ENCODE measurements at places on chromosomes 6 and 20.
A peak's percentile ranks its signal among the peaks of the same experiment; 100 is the strongest.

DNA sequence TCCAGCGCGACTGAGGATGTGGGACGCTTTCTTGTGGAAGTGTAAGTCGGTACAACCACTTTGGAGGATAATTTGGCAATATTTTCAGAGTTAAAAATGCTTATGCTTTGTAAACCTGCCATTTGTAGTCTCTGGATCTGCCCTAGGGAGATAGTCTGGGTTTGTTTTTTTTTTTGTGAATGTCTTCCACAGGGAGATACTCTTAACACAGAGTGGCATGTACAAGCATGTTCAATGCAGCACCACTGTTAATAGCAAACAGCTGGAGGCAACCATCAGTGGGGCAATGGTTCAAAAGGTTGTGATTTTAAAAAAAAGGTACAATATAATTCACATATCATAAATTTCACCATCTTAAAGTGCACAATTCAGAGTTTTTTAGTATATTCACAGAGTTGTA, 22.4 kb downstream of the SLC9A8 start:
- no peak for DNase-seq

GRCh38 chr20:33862709-33863403, 51.7 kb downstream of the CHMP4B start:
- peak; percentile 19 for DNase-seq

GRCh38 chr6:105014954-105015353, 58.0 kb downstream of the LIN28B start:
- DNase-seq, result no peak

GRCh38 chr6:30727920-30728553, 7.9 kb downstream of the TUBB start:
- peak; percentile 28 for DNase-seq

- no peak for DNase-seq
Observed at GRCh38 chr20:44135012-44135412, 52.0 kb downstream of the JPH2 start.

DNA sequence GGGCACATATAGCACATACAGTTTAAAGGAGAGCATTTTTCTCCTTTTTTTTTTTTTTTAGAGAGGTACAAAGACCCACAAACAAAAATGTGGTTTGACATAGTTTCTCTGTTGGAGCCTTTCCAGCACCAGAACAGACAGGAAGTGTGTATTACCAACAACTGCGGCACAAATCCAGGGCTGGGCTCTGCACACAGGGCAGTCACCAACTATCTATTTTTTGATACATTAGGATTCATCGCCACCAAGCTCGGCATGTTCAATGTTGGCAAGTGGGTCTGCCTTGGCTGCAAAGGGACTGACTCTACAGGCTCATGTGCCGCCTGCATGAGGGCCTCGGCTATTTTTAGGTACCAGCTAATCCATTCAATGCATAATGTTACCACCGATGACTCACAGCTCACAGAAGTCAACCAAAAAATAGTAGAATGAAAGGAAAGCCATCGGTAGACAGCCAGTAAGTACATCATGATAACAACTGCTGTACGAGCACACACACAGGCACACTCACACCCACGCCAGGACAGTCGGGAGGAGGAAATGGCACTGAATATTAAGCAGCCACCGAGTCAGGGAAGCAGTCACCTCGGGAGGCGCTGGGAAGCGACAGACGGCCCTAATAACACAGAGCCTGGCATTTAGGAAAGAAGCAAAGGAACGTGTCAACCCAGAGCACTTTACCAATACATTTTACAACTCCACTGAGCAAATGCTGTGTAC, 81.6 kb downstream of the GMPR start:
- peak; percentile 81 for DNase-seq

DNA sequence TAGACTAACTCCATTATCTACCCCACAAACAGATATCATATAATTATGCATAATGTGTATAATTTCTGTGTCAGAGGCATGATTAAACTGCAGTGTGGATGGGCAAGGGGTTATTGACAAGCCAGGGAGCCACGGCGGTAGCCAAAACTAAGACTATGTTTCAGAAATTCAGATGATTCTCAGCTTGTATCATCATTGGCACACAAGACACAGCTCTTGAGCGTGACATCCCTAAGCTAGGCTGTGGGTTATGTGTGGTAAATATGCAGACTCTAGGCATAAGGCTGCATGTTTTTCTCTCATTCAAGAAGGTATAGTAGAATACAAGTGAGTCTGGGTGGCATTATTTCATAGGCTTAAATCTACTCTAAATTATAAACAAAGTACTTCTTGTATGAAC, 154.3 kb downstream of the KLHL32 start:
- no peak for DNase-seq

- no peak for DNase-seq
Observed at GRCh38 chr20:62452475-62453095, 23.2 kb downstream of the GATA5 start.

DNA sequence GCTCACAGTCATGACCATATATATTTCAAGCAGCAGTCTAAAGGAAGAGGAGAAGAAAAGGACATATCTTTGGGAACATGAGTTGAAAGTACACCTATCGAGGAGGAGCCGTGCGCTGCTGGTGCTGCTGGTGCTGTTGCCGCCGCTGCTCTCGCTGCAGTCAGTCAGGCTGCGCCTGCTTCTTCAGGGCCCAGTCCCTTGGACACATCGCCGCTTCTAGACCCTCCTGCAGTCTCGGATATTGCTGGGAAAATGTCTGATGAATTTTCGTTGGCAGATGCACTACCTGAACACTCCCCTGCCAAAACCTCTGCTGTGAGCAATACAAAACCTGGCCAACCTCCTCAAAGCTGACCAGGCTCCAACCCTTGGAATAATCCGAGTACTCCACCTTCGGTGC, 8.2 kb upstream of the ASCC3 start:
- no peak for DNase-seq

DNA sequence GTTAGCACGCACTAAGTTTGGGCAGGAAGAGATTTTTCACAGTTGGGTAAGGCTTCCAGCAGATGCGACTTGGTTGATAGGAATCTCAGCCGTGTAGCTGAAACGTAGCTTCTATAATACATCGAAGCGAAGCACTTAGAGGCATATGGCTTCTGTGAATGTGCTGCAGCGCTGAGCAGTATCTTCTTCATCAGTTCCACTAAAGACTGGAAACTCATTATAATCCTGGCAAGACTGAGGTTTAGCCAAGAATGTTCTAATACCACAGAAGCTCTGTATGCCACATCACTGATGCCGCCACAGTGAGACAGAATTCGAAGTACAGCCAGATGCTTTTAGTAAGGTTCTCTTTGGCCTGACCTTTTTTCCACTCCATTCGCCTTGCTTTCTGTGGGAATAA, 680.2 kb upstream of the AGPAT4 start:
- no peak for DNase-seq

- no peak for DNase-seq
Observed at GRCh38 chr6:2396846-2397630, 151.6 kb upstream of the GMDS start.

GRCh38 chr6:56949925-56950495, 4.9 kb upstream of the BEND6 start:
- DNase-seq, result no peak

- peak; percentile 51 for DNase-seq
Observed at GRCh38 chr6:138691595-138692057, 81.9 kb upstream of the CCDC28A start.

DNA sequence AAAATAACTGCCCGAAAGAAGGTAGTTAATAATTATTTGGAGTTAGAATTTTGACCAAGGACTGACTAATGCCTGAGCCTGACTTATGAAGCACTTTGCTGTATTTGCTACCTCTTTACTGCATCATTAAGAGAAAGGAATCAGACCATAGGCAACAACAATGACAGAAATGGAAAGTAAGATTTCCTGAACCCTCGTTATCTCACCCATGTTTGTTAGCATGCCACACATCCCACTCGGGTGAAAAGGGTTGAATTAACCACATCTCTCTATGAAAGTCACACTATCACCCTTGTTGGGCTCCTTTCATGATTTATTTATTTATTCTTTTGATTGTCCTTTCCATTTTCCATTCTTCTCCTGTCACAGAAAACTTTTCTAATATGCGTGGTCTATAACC, 59.6 kb downstream of the OLIG3 start:
- DNase-seq, result no peak

DNA sequence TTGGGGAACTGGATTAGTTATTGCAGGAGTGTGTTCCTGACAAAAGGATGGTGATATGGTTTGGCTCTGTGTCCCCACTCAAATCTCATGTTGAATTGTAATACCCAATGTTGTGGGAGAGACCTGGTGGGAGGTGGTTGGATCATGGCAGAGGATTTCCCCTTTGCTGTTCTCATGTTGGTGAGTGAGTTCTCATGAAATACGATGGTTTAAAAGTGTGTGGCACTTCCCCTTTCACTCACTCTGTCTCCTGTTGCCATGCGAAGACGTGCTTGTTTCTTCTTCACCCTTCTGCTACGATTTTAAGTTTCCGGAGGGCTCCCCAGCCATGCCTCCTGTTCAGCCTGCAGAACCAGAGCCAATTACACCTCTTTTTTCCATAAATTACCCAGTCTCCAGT, 16.2 kb upstream of the TREM1 start:
- no peak for DNase-seq

GRCh38 chr6:159169557-159170332, 545 bp downstream of the FNDC1 start:
- no peak for DNase-seq

DNA sequence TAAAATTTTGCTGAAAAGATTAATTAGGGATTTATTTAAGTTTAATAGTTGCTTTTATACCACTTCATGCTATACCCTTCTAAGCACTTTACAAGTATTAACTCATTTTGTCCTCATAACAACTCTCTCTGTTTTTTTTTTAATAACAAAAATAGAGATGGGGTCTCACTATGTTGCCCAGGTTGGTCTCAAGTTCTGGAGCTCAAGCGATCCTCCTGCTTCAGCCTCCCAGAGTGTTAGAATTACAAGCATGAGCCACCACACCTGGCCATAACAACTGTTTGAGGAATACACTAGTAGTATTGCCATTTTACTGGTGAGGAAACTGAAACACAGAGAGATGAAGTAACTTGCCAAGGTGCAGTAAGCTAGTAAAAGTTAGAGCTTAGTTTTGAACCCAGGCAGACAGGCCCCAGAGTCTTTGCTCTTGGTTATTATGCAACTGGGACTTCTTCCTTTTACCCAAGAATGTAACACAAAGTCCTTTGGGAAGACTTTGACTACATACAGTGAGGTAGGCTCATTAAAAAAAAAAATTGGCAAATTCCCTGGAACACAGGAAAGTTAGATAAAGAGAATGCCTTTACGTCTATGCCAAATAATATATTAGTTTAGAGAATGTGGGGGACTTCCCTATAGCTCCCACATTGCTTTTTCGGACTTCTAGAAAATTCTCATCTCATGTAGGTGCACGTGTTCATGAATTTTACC, 11.4 kb downstream of the ANKS1A start:
- DNase-seq, result no peak

DNA sequence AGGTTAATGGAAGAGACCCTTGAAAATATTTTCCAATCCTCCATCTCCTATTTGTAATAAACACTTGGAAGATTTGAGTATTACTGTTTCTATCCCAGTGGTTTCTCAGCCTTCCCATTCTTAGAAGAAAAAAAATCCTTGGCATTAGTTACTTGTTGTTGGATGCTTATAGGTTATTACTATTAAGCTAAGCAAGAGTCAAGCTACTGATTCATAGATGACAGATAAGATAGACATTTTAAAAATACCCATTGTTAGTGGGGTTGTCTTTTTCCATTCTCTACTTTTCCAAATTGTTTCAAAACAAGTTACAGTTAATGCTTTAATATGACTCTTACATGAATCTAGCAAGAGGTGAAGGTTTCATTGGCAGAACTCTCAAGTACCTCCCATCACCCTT, 158.5 kb downstream of the HIVEP2 start:
- no peak for DNase-seq

GRCh38 chr6:111803804-111804203, 69.4 kb downstream of the FYN start:
- DNase-seq, result no peak

DNA sequence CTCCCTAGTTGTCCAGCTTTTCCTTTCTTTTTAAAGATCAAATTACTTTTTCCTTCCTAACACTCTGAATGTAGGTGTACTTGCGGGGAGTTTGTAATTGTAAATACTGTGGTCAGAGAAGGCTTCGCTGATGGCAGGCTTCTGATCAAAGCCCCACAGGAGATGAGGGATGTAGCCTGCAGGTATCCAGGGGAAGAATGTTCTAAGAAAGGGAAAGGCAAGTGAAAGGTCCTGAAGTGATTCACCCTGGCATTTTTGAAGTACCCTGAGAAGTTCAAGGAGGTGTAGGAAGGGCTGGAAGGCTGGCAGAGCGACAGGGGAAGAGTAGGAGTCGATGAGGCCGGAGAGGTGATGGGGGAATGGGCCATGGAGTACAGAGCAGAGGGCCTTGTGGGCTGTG, 38.2 kb upstream of the CCN6 start:
- no peak for DNase-seq

DNA sequence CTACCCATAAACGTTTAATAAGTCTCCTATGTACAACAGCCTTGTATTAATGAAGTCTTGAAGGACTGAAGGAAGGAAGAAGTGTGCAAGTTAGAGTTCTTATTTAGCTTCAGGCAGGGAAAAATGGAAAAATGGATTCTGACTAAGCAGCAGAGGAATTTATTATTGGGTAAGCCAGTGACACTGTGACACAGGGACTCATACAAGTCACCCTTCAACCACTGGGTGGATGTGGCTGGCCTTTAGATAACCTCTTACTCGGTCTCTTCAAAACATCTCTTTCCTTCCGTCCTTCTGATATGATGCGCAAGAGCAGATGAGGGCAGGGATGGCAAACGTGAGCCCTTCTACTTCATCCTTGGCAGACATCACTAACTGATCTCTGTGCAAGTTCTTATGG, 145.6 kb downstream of the DHX35 start:
- DNase-seq, result no peak

DNA sequence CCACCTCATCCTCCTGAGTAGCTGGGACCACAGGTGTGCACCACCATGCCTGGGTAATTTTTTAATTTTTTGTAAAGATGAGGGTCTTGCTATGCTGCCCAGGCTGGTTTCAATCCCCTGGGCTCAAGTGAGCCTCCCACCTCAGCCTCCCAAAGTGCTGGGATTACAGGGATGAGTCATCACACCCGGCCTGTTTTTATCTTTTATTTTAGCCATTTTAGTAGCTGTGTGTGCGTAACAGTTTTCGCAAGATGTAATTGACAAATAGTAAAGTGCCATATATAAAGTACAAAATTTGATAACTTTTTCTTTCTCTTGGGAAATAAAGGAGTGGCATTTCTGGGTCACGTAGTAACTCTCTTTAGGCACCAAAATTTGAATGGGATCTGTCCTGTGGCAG, 21.4 kb downstream of the SNAI1 start:
- no peak for DNase-seq

DNA sequence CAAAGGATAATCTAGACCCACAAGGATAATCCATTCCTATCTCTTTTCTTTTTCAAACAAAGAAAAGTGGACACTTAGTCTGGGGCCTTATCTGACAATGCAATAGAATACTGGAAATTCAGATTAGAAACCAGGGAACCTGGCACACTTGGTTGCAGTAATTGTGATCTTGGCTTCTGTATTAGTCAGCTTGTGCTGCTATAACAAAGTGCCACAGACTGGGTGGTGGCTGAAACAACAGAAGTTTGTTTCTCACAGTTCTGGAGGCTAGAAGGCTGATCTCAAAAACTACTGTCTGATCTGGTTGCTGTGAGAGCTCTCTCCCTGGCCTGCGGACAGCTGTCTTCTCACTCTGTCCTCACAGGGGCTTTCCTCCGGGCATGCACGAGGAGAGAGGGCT, 49.4 kb downstream of the SNRNP48 start:
- no peak for DNase-seq

Data from ACHN (cell line).